HS-27A (cell line): ENCODE measurements at places on chromosomes 7 and 10.

- no peak for DNase-seq
Measured at GRCh38 chr7:80804589-80804988, 114.3 kb downstream of the SEMA3C start.

DNA sequence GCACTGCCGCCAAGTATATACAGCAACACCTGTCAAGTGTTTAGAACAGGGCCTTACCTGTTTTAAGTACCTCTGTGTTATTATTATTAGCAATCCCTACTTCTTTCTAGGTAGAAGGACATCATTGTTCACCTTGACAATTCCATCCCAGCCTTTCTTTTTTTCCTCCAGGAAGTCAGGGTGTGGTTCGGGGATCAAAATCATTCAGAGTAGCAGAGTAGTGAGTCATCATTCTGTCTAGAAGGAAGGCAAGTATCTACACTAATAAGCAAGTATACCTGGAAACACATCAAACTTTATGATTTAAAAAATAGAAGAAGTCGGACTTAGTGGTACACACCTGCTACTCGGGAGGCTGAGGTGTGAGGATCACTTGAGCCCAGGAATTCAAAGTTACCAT lies 25.5 kb upstream of the CAPZA2 start:
- no peak for DNase-seq

GRCh38 chr7:10036693-10037092 lies 937.0 kb upstream of the PHF14 start:
- no peak for DNase-seq

GRCh38 chr10:71132321-71132810 lies 80.0 kb upstream of the UNC5B start:
- DNase-seq = no peak

- DNase-seq = no peak
Measured at GRCh38 chr10:50438049-50438936, 185.5 kb downstream of the SGMS1 start.

GRCh38 chr10:72692994-72693781 lies 1.2 kb downstream of the MCU start:
- no peak for DNase-seq

DNA sequence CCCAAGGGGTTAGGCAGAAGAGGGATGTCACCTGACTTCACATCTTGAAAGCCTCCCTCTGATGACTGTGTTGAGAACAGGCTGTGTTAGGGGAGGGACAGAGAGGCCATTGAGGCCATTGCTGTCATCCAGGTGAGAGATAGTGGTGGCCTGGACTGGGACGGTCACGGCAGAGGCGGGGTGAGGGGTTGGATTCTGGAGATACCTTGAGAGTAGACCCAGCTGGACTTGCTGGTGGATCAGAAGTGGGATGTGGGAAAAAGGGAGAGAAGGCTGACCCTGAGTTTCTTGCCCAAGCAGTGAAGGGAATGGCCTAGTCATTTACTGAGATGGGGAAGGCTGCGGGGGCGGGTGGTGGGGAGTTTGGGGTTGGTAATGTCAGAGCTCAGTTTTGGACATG lies 13.6 kb downstream of the MTURN start:
- no peak for DNase-seq

- DNase-seq = no peak
Measured at GRCh38 chr7:127847641-127848040, 183.6 kb downstream of the LRRC4 start.

DNA sequence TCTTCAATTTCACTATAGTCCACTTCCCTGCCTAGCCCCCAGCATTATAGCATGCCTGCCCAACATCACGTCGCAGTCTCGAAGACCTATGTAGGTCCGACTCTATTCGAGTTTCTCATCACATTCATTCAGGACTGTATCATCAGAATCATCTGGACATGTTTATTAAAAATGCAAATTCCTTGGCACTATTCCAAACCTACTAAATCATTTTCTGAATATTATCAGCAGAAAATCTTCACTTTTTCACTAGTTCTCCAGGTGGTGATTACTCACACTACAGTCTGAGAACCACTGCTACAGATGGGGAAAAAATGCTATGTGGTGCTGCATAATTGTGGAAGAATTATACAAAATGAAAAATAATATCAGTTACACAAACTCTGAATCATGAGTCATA lies 29.3 kb upstream of the ETV1 start:
- no peak for DNase-seq

- DNase-seq = no peak
Measured at GRCh38 chr7:30545791-30546555, 41.3 kb upstream of the GGCT start.

- DNase-seq = no peak
Measured at GRCh38 chr10:76675561-76675950, 962.1 kb downstream of the KCNMA1 start.

DNA sequence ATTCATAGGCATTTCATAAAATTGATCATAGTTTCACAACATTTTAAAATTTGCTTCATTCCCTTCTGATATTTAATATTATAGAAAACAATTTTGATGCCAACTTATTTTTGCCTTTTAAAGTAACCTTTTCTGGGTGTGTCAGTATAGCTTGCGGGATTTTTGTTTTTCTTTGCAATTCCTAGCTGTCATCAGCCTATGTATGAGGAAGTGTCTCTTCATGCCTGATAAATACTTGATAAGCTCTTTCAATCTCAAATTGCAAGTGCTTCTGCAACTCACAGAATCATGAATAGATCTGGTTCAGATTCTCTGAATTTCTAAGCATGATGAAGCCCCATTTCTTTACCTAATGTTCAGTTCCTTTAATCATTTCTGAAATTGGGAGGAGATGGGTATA lies 28.0 kb upstream of the ARHGAP21 start:
- no peak for DNase-seq

GRCh38 chr10:86862373-86862772 lies 95.0 kb downstream of the MMRN2 start:
- no peak for DNase-seq

DNA sequence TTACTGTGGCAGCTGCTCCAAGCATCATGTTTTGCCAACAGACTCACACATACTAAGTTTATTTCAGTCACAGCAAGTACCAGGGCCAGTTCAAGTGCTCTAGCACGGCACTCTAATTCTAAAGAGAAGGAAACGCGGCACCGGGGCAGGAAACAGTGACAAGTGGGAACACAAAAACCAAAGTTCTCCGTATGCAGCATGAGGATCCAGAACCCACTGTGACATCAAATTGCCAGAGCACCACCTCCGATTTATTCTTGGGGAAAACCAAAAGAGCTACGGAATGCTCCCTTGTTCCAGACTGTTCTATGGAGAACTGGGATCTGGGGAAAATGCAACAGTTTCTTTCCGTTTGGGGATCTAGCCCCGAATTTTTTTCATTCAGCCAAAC lies 448 bp upstream of the PTER start:
- no peak for DNase-seq

DNA sequence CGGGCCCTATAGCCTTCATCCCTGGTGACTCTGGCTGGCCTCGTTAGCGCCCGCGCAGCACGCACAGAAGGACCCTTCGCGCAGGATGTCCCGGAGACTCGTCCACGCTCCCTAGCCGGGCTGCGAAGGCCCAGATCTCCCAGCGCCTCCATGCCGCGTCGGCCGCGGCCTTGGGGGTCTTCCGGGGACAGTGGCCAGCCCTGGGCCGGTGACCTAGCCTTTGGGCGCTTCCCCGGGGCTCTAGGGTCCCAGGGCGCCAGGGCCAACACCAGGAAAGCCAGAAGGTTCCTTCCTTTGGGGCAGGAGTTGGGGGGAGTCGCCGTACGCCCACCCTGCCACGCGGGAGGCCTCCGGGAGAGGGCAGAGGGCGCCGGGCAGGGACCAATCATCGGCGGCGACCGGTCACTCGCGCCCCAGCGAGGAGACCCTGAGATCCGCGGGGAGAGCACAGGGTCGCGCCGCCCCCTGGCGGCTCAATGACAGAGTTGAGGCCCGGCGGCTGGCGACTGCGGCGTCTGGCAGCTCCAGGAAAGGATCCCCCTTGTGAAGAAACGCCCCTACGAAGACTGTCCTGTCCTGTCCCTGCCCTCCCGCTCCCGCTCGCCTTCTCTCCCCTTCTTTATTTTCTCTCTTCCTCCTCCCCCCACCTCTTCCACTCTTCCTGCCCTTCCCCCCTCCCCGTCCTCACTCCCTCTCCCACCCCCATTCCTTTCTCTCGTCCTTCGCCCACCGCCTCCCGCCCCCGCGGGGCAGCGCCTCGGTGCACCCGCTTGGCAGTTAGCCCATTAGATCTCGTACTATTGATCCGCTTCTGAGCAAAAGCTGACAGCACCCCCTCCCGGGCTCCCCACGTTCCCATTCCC lies 62.3 kb upstream of the LBX1 start:
- DNase-seq = no peak

DNA sequence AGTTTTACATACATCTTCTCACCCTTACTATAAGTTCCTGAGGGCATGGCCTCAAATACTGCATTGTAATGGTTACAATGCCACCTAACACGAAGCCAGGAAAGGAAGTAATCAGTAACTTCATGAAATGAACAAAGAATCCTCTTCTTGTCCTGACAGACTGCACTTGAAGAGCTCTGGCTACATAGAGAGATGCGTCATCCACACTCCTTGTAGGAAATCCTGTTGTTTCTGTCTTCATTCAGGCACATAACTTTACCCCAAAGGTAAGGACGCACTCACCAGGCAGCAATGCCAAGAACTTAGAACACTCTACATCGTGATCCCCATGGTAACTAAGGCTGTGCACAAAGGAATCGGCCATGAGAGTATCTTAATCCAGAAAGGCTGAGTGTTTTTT lies 80.3 kb upstream of the ARID5B start:
- no peak for DNase-seq

DNA sequence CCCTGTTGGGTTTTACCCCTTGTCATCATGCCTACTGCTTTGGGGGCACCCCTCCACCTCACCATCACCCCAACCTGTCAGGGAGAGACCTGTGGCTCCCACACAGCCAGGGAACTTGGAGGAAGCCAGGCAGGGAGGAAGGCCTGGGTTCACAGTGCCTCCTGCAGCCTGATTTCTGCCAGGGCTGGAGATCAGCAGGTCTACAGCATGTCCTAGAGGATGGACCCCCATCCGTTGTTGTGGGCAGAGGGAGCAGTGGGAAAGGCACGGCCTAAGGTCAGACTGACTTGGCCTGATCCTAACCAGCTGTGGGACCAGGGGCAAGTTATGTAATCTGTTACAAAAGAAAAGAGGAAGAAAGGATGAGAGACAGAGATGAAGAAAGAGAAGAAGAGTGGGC lies 28.2 kb downstream of the ZCCHC24 start:
- no peak for DNase-seq

- no peak for DNase-seq
Measured at GRCh38 chr7:82241356-82241755, 202.2 kb downstream of the CACNA2D1 start.

GRCh38 chr10:80477813-80478212 lies 23.7 kb downstream of the TSPAN14 start:
- DNase-seq = no peak

GRCh38 chr7:155348806-155349205 lies 51.1 kb downstream of the INSIG1 start:
- DNase-seq = no peak

GRCh38 chr10:129629911-129630310 lies 162.9 kb downstream of the MGMT start:
- DNase-seq = no peak

GRCh38 chr7:43594020-43594419 lies 11.1 kb downstream of the STK17A start:
- no peak for DNase-seq

GRCh38 chr7:152158801-152159587 lies 133.5 kb downstream of the GALNT11 start:
- no peak for DNase-seq

DNA sequence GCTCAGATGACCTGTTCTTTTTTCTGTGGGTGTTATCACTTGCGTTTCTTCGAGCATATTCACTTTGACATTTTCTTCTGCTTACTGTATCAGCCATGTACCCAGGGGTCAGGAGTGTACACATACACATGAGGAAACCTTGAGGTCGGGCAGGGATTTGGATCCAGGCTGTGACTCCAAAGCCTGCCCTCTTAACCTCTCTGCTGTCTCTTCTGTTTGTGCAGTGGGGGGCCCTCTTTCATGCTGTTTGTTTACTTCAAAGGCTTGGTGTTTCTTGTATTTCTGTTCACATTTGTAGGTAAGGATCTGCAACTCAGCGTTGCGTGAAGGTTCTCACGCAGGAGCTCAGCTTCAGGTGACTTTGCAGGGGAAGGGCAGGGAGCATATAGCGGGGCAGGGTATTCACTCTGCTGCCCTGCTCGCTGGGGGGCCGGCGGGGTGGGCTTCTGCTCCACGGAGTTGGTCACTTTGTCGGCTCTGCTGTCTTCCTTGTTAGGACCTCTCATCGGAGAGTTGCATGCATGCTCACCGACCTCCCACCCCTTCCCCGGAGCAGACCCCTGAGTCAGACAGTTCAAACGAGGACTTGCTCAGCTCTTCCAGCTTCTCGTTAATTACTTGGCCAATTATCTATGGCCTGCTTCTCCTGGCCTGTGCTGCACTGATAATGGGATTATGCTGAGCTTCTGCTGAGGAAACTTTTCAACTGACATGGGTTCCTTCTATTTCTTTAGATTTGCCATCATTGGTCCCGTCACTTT lies 77.5 kb downstream of the SDK1 start:
- no peak for DNase-seq

GRCh38 chr7:140045697-140046096 lies 17.1 kb downstream of the PARP12 start:
- DNase-seq = no peak

- no peak for DNase-seq
Measured at GRCh38 chr10:45460235-45460878, 86.3 kb downstream of the ALOX5 start.

DNA sequence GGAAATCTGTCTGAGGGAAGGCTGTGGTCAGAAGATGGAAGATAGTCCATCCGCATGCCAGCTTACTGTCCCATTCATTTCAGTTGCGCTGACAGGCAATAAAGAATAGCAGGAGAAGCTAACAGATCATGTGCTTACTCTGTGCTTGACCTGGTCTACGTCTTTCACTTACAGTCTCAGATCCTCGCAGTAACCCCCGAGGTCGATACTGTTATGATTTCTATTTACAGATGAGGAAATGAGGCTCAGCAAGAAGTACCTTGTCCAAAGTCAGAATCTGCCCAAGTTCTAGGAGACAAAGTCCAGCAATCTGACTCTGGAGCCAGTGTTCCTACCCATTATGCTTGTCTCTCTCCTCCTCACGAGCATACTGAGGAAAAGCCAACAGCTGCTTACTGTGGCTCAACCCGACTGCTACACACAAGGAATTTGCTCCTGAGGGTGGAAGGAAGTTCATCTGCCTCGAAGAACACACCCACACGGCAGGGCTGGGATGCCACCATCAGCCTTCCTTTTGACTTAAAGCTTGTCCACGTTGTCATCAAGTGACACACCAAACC lies 74.2 kb downstream of the MINPP1 start:
- no peak for DNase-seq
